ENCODE measurements at places on chromosomes 1 and 21. TPM values are rescaled to one million over a fixed set of nuclear protein-coding genes. Genes with fewer than 3 reads are reported as not detected.

MFSD2A gene
- 98.0 TPM for total RNA-seq

CYP4B1 gene
- total RNA-seq, result 417 TPM

TSPAN2 gene
- total RNA-seq, result 8.7 TPM

KIF21B gene
- 7.9 TPM for total RNA-seq

MTFR1L gene
- 44.5 TPM for total RNA-seq

ZMYND12 gene
- 3.8 TPM for total RNA-seq

TMPRSS15 gene
- total RNA-seq, result not detected

VAMP3 gene
- total RNA-seq, result 111 TPM

CELA3B gene
- not detected for total RNA-seq

HAO2 gene
- total RNA-seq, result not detected

ANKRD34A gene
- total RNA-seq, result 1.2 TPM

C1orf94 gene
- not detected for total RNA-seq

IL20 gene
- not detected for total RNA-seq

DNAJC6 gene
- total RNA-seq, result 3.8 TPM

GSTM1 gene
- 24.9 TPM for total RNA-seq

TOR1AIP2 gene
- 109 TPM for total RNA-seq

WNT3A gene
- total RNA-seq, result 0.96 TPM

SYTL1 gene
- 44.1 TPM for total RNA-seq

NTNG1 gene
- total RNA-seq, result 5.7 TPM

WDR64 gene
- not detected for total RNA-seq

MXRA8 gene
- total RNA-seq, result 78.3 TPM

FCRL5 gene
- total RNA-seq, result 1.1 TPM

RPE65 gene
- total RNA-seq, result not detected

TAF1A gene
- total RNA-seq, result 9.8 TPM

PAPPA2 gene
- 0.34 TPM for total RNA-seq

FOXD3 gene
- not detected for total RNA-seq

ATP1A4 gene
- total RNA-seq, result not detected
